Panc1 (cell line): ENCODE measurements at places on chromosomes 4 and X.
A peak's percentile ranks its signal among the peaks of the same experiment; 100 is the strongest.

DNA sequence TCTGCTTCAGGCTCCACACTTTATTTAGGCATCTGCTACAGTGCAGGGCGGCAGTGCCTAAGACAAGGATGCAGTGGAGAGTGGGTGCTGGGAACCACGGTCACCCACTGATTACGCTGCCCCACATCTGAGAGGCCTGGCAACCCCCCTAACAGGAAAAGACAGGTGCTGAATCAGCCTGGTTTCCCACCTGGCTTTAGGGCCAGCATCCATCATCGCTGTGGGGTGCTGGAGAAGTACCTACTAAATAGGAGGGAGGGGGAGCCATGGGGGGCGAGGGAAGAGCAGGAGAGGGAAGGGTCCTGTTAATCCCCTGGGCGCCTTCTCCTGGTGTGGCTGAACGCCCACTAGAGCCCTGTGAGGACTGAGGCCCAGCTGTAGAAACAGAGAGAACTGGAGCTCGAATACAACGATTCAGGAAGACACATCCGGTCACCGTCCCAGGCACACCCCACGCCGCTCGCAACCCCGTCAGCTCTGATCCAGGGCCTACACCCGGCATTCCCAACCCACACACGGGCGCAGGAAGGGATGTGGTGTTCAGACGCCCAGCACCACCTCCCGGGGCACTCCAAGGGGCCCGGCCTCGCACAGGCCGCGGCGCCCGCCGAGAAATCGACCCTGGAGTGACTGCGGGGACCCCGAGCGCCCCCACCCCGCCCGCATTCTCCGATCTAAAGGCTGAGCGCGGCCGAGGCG is 554 bp downstream of the DCTD start:
- DNase-seq, result no peak

GRCh38 chr4:76531597-76531996 is 96.6 kb downstream of the SHROOM3 start:
- no peak for DNase-seq

DNA sequence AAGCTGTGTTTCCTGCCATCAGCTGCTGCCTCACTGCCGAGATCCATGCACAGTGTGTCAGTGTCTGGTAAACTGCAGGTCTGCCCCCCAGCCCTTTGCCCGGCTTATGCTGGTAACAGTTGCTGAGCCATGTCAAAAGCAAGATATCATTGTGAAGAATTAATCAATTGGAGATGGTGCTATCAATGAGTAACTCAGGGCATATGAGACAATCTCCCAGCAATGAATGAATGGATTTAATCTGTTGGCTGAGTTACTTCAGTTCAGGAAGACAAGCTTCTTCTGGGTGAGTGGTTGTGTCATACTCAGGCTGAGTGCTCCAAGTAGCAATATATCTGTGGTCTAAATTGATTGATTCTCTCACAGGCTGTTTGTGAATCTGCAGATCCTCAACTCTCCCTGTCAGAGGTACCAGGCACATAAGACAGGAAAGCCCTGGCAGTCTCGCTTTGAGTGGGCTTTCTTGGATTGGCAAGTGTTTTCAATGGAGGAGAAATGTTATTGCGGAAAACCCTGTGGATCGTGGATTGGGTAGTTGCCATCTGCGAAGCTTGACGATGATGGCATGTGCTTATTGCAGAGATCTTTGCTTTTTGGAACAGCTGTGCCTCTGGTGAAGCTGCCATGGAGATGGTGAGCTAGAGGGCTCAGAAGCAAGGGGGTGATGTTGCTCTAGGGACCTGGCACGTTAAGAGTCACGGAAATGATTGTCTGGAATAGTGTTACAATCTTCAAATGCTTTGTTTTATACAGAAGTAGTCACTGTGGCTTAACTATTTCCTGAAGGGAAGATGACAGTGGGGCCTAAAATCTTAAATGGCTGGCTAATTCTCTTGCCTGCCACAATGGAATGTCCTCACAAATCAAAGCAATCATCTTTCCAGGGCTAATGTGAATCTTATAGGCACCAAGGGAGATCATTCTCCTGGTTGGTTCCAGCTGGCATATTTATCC is 147.6 kb upstream of the TBC1D9 start:
- no peak for DNase-seq

GRCh38 chr4:177283167-177283566 is 26.5 kb upstream of the NEIL3 start:
- no peak for DNase-seq

DNA sequence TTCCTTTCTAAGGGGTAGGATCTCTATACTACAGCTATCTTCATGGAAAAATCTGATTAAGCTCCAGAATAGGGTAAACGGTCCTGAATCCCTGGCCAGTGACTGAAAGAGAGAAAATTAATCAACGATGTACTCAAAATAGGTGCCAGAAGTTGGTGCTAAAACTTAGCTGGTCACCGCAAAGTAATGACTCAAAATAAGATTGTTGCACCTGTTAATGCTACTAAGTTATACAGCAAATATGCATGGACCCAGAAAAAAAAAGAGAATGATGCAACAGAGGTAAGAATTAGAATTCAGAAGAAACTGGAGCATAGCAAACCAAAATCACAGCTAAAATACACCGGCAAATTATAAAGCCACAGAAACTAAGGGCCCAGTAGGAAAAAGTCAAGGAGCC is 239.7 kb upstream of the FAM241A start:
- DNase-seq, result no peak

DNA sequence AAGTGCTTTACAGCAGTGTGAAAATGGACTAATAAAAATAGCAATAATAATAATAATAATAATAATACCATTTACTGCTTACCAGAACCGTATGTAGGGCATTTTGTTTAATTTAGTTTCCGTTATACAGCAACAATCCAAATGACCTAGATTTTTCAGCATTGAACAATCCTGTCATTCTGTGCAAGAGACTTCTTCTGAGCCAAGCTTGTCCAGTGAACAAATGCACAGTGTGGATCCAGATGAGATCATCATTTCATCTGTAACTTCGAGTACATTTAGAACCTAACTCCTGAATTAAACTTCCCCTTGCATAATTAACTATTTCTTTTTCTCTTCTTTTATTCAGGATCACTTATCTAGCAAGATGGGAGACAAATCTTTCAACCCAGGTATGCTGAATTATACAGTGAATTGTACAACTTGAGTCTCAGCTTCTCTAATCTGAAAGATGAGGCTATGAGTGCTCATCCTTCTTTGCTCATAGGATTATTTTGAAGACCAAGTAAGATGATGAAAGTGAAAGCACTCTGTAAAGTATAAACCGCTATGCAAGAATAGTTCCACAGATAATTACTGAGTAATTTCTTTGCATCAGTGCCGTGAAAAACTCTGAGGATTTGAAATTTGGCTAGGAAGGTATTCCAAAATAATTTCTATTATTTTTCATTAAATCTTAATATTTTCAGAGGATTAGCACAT is 6.6 kb downstream of the CLNK start:
- no peak for DNase-seq

DNA sequence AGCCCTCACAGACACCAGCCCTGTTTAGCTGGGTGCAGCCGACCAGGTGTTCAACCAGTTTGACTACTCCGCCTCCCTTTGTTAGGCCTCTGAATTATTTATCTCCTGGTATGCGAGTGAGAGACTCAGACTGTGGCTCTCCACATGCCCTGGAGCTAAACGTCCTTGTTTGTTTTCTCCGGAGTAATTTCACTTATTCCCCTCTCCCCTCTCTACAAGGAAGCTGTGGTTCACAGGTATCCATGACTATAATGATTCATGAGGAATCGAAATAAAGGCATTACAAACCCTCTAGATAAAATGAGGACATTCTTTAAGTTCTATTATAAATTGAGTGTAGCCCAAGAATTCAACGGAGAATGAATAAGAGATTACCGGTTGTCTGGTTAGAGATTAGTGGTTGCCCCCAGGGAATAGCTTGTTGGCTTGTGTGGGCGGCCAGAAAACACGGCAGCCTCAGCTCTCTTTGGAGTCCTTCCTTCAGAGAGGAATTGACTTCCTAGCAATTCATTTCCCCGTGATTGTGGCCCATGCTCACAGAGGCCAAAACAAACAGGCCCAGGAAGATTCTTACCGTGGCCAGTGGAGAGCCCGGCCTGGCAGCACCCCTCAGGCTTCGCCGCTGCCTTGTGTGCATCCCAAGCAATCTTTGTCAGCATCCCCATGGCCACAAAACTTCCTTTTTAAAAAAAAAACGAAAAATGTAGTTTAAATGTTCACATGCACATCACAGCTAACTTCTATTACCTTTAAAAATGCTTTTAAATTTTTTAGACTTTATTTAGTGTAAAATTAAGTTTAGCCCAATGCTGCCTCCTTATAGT is 60.2 kb upstream of the CBR4 start:
- DNase-seq, result no peak

DNA sequence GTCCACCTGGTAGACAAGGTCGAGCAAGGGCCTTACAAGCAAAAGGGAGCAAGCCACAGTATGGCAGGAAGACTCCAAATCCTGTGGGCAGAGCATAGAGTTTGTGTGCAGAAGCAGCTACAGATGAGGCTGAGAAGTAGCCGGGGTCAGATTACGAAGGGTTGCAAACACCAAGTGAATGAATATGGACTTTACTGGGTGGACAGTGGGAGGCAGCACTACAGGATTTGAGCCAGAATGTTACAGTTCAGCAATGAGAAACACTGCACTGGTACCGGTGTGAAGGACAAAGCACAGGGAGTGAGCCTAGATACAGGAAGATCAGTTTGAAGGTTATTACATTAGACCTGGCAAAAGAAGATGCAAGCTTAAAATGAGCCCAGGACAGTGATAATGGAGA is 46.1 kb upstream of the HOPX start:
- DNase-seq, result no peak

GRCh38 chr4:186015212-186015817 is 53.6 kb upstream of the TLR3 start:
- no peak for DNase-seq

DNA sequence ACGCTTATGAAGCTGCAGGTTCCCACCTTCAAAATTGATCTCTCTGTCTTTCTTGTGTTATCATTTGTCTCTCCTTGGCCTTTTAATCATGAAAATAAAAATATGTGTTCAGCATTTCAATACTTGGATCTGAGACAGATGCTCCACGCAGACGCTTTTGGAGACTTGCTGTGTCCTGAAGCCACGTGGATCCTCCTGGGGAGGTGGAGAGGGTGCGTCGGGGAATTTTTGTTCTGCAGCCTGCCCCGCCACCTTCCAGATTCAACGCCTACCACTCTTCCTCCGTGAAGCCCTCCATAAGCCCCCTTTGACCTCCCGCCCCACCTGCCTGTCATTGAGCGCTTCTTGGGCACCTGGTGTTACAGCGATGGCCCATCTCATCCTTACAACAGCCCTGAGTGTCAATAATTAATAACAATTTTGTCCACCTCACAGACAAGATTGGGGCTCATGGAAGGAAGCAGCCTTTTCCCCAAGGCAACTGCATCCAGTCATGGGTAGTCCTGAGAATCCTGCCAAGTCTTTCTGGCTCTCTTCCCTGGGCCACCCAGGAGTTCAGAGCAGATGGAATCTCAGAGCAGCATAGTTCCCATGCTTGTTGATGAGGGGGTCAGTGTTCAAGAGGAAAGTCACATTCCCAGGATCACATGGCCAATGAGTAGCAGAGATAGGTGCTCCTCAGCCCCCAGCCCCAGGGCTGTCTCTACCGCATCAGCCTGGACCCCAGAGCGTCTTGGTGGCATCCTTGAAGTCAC is 172.6 kb upstream of the PSAPL1 start:
- DNase-seq, result no peak

DNA sequence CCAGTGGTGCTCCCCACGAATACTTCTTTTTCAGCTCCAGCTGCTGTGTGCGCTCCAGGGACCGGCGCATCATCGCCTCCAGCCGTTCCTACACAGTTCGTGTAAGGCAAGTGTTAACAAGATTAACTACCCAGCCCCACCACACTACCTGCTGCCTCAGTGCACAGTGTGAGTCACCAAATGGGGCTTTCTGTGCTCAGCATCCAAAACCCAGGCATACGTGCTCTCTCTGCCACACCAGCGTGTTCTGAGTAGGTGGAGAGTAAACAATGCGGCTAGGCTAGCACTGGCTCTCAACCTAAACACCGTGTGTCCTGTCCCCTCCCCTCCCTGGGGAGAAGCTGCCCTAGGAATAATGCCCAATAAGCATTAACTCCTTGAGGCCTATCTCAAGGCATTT is 60.0 kb downstream of the MAP7D2 start:
- DNase-seq, result no peak

DNA sequence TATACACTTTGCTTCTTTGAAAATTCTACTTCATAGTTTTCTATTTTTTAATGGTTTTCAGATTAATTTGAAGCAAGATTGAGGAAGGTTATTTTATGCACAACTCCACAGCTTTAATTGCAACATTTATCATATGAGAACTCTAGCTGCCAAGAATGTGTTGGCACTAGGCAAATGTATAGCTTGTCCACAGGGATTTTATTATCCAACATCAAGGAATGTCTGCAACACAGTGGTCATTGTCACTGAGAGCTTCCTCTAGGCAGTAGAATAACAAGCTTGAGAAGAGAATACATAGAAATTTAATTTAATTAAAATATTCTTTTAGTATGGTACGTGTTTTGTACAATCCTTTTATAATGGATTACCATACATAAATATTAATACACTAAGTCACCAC is 1600.8 kb downstream of the ARAP2 start:
- DNase-seq, result no peak

- peak; percentile 74 for DNase-seq
Observed at GRCh38 chr4:145545538-145546174, 64.0 kb downstream of the SMAD1 start.

- DNase-seq, result no peak
Observed at GRCh38 chr4:154078504-154079350, 289.8 kb upstream of the SFRP2 start.

DNA sequence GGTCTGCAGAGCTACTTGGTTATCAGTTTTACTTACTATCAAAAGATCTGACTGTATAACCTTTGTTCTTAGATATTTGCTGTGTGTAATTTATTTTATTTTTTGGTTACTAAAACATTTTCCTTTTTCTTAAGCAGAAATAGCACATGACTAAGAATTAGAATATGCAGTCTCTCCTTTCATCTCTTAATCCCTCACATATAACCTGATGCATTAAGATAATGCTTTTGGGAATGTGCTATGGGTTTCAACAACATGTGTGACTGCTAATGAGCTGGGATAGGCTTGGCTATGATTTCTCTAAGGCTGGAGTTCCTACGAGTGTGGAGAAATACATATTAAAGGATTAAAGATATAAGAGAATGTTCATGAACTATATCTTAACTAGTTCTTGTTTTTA is 41.5 kb downstream of the SHROOM3 start:
- no peak for DNase-seq

- DNase-seq, result no peak
Observed at GRCh38 chrX:54230435-54231148, 47.5 kb upstream of the FAM120C start.

DNA sequence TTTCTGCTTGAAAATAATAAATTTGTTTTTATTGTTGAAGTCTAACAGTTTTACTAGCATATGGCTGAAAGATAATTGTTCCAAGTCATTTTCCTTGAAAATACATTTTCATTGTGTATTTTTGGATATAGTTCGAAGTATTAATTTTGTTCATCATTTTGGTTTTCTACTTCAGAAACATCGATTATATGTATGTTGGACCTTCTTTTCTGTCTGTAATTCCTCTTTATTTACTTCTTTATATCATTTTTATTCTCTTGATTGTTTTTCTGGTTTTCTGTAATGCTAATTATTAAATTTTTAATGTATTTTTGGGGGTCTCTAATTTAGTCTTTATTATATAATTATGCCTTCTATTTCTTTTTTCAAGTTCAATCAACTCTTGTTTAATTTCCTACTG is 407.1 kb upstream of the FRG1 start:
- no peak for DNase-seq
